Activated CD4-positive, alpha-beta T cell treated with anti-CD3 and anti-CD28 coated beads for 24 hours (primary cell): ENCODE measurements at places on chromosomes 4 and X.

GRCh38 chr4:147683188-147683591 lies 773 bp downstream of the PRMT9 start:
- no peak for DNase-seq

DNA sequence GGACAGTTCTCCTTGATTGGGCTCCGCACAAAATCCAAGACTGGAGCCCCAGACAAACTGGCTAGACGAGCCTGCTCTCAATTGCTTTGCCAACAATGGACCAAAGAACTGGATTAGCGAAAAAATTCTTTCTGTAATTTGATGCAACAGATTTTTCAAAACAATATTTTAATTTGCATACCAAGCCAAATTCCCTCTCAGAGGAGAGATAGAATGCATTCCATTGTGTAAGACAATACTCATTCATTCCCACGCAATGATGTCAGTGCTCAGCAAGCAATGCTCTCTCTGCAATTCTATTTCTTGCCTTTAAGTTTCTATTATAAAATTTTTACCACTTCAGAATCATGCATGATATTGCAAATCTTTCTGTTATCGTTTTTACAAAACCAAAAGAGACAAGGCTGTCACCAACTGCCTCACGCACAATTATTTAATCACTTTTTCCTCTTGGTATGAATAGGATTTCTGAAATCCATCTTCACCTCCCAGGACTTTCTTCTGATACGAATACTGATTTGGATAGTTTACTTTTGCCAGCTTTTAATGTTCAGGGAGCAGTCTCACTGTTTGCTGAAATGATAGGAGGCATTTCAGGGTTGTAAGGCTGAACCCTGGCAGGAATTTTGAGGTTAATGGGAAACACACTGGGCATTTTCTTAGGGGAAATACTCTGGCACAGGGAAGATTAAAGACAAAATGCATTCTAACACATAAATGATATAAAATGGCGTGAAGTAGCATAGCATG lies 46.1 kb upstream of the HCCS start:
- no peak for DNase-seq

DNA sequence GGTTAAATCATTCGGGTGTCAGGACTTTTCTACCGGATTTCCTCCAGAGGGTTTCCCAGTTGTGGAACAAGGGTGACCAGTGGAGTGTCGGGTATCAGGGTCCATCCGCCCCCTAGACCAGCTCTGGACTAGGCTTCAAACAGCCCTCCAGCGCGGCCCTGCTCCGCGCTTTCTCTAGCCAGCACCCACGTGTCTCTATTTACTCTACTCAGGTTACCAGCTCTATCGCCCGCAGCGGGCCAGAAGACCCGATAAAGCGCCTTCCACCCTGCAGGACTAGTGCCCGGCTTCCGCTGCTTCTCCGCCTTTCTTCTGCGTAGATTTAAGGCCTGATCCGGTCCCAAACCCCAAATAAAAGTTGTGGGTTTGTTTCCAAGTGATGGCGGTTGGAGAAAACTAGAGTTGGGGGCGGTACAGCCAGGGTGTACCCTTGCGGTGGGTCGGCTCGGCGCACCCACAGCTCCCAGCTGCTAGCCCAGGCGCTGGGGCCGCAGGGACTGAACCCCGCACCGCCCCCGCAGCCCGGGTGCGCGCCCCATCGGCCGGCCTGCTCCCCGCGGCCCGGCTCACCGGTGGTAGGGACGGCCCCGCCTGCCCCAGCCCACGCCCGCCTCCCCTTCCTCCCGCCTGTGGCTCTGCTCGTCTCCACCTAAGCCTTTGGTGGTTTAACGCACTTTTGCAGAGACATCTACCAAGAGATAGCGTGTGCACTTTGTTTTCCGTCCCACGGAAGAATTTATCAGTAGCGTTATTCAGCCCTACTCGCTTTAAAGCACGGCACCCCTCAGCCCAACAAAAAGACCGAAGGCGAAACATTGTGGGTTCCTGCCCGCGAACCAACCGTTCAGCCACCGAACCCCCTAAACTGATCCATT lies 2.1 kb downstream of the LEF1 start:
- DNase-seq, result peak; percentile 52

GRCh38 chr4:54277691-54278090 lies 48.6 kb downstream of the PDGFRA start:
- no peak for DNase-seq

DNA sequence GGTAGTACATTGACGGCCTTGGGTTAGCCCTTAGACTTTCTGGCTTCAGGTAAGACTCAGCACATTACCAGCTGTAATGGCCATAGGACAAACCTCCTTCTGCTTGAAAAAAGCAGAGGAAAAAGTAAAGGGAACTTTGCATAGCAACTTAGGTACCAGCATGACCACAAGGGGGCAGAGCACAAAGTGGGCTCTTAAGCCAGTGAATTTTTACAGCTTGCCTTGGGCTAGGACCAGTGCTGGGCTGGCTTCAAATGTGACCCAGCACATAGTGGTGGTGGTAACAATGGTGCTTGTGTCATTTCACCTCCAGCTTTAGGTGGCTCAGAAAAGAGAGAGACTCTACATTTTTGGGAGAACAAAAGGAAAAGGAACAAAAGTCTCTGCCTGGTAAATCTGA lies 66.1 kb downstream of the KLHL4 start:
- DNase-seq, result no peak

DNA sequence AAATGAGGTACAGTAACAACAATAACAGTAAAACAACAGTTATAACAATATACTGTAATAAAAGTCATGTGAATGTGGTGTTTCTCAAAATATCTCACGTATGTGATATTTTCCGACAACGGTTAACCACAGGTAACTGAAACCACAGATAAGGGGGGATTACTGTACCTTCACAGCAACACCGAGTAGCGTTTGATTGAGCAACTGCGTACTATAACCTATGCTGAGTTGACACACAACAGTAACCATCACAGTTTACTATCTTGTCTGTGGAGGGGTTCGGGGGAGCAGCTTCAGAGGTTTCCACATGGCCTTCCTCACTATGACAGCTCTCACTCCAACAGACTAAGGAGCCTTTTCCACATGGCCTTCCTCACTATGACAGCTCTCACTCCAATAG lies 13.4 kb downstream of the RBMX2 start:
- no peak for DNase-seq

GRCh38 chr4:81620442-81620841 lies 148.7 kb upstream of the RASGEF1B start:
- DNase-seq, result no peak

- no peak for DNase-seq
These were observed 2582.2 kb downstream of the PCDH7 start for GRCh38 chr4:33302321-33302720.

DNA sequence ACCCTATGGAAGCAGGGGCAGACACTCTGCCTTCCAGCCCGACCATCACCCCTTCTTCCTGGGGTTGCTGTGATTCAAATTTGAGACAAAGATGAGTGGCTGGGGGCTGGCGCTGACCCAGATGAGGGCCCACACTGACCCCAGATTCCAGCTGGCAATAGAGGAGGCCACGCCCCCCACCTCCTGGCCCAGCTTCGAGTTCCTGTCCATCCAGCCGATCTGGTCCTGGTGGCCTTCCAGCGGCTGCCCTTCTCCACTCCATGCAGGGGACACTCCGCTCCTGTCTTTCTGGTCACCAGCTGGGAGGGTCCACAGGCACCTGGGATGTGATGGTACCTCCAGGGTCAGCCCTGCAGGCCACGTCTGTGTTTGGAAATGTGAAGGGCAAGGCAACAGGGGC lies 98.5 kb upstream of the PSAPL1 start:
- DNase-seq, result no peak

DNA sequence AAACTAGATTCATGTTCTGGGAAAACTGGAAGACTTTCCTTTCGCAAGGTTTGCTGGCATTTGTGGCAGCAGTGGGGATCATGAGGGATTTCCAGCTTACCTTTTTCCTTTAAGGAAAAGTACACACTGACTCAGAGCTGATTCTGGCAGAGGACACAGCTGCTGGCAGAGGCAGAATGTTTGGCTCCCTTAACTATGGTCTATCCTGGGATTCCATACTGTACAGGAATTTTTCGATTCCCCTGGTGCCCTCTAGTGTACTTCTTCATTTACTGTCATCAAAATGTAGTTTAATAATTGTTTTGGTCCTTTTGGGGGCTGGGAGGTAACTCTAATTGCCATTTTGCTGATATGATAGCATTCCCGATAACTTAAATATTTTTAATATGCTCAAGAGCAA lies 152.7 kb downstream of the GABRG1 start:
- no peak for DNase-seq

DNA sequence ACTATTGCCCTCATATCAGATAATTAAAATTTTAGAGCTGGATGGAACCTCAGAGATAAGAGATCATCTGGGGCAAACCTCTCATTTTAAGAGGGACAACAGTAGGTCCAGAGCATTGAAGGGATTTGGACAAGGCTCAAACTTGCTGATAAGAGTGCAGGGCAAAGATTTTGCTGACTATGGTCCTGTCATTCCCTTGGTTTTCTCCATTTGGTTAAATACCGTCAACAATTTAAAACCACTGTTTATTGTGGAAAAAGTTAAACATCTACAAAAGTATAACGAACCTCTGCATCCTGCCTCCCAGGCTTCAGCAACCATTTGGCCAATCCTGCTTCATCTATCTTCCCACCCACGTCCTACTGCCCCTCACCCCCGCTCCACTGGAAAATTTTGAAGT lies 10.7 kb upstream of the KIT start:
- DNase-seq, result no peak

GRCh38 chrX:51144828-51145442 lies 187.7 kb upstream of the NUDT10 start:
- no peak for DNase-seq

- DNase-seq, result no peak
These were observed 499.9 kb upstream of the AADAT start for GRCh38 chr4:170589597-170590191.

DNA sequence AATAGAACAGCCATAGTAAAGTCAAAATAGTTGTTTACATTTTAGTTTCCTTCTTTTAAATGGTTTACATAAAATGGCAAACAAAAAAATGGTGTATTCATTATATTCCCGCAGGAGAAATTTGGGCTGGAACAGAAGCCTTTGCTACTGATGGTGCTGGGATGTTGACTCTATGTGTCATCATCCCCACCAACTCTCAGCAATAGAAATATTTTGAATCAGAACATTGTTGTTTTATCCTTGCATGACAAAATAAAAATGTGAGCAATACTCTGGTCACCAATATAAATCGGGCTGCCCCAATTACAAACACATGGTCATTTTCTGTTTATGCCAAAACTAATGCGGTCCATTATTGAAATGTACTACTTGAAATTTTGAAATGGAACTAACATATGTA lies 1131.6 kb upstream of the PCDH7 start:
- no peak for DNase-seq

- DNase-seq, result no peak
These were observed 271.6 kb upstream of the GALNT7 start for GRCh38 chr4:172897046-172897445.

GRCh38 chrX:143027275-143027674 lies 1.5 kb downstream of the SPANXN4 start:
- no peak for DNase-seq

DNA sequence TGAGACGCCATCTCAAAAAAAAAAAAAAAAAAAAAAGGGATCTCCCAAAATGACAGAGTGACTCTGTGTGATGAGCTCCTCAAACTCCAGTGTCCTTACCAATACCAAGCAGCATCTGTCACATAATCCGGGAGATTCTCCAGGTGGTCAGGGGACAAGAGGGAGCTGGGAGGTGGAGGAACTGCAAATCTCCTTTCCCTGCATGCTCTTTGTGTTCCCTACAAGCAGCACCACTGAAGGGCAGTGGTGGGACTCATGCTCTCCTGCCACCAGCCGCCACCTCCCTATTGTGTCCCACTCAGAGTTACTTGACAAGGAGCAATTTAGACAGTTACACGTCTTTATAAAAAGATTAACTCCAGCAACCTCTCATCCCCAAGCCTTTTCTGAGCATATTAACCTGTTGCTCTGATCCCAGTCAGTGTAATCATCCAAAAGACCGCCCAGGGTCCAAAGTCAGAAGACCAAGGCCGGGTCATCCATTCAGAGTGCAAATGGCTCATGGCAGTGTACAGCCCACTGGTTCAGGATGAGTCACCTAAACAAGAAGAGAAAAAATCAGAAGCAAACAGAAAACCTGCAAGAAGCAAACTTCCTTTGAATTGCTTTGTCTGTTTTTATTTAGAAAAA lies 23.6 kb downstream of the MGST2 start:
- DNase-seq, result no peak

- peak; percentile 61 for DNase-seq
These were observed 41.7 kb downstream of the BCORL1 start for GRCh38 chrX:130024127-130024526.

DNA sequence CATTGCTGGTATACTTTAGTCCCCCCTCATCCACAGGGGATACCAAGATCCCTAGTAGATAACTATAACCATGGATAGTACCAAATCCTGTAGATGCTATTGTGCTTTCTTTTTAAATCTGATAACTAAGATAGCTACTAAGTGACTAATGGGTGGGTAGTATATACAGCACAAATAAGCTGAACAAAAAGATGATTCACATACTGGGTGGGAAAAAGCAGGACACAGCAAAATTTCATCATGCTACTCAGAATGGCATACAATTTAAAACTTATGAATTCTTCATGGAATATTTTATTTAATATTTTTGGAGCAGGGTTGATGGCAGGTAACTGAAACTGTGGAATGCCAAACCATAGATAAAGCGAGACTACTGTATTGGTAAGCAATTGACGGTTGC lies 161.6 kb downstream of the IL15 start:
- no peak for DNase-seq

DNA sequence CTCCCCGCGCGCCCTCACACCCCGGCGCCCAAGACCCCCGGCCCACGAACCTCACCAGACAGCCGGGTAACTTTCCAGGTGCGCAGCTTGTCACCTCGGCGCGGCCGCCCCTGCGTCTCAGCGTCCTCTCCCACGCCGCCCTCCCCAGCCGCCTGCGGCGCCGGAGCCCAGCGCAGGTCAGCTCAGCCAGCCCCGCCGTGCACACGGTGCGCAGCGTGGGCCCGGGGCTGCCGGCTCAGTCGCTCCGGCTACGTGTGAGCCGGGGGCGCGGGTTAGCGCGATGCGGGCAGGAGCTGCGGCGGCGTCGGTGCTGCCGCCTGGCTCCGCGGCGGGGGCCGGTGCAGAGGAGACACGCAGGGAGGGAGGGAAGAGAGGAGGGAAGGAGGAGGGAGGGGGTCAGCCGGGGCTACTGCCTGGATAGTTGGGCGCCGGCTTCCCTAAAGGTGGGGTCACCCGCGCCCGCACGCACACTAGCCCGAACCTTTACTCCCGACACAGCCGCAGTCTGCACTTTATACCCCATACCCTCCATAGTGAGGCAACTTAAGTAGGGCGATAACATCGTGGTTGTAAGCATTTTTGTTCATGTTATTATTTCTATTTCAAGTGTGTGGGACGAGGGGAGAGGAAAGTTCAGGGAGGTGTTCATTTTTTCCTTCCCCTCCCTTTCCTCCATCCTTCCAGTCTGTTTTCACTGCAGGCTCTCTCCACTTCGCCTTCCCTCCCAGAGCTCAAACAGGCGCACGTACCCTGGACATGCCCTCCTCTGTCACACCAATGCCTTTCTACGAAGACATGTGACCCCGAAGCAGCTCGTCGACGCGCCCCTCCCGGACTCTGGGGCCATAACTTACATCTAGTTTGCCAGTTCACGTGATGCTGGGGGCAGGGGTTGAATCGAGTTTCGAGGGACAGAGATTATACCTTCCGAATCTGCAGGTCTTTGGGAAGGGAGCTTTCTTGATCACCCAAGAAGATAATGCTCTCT lies at the start of gene PRKG2:
Gene PRKG2, minus strand, starts transcription at position 342 of the 988 bp plus-strand sequence. CDS start 10,175 bp downstream, outside the sequence.
- DNase-seq, result no peak
